Activated T-helper 17 cell treated with anti-CD3 and anti-CD28 coated beads, Interleukin-2, amount 50 U/mL, for 72 hours (primary cell): ENCODE measurements at places on chromosomes 6 and 20.

DNA sequence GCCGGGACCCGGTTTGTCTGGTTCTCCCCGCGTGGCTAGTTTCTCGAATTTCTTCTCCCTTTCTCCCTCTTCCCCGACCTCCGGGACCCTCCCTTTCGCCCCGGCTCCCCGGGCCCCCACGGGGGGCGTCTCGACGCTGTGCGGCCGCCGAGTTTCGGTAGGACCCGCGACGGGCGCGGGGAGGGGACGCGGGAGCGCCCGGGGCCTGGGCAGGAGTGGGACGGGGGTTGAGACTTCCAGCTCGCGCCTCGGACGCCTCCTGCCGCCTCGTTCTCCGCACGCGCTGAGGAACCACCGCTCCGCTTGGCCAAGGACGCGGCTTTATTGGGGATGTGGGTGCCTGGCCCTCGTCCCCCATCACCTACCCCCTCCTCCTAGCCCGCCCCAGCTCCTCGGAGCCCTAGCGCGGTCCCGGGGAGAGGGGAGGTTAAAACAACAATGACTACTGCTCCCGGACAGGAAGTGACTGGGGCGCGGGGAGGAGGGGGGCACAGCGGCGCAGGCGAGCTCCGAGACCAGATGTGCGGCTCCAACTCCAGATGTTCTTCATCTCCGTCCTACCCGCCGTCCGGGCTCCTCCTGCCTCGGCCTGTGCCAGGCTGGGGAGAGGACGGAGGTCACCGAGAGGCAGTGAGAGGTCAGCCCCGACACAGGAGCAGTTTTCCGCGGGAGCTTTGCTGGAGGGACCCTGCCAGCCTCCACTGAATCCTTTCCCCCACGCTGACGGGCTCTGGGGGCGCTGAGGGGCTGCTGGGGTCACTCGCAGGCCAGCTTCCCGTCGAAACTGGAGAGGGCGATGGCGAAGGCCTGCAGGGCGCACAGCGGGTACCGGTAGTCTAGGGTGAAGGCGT lies 917 bp upstream of the TEAD3 start:
- peak; percentile 59 for ATAC-seq

DNA sequence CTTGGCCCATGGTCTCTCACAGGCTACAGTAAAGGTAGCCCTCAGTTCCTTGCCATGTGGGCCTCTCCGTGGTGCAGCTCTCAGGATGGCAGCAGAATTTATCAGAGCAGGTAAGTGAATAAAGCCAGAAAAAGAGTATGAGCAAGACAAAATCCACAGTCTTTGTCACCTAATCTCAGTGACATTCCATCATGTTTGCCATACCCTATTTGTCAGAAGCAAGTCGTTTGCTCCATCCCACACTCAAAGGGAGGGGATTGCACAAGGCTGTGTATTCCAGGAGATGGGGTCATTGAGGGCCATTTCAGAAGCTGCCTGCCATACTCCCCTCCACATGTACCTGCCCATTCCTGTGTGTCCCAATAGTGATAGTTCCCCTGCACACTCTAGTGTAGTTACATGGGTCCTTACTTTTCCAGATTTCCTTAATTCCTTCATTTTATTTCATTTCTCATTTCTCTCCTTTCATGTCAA lies 24.2 kb downstream of the ISM1 start:
- no peak for ATAC-seq

GRCh38 chr6:6700407-6701270 lies 112.1 kb downstream of the LY86 start:
- ATAC-seq, result no peak

DNA sequence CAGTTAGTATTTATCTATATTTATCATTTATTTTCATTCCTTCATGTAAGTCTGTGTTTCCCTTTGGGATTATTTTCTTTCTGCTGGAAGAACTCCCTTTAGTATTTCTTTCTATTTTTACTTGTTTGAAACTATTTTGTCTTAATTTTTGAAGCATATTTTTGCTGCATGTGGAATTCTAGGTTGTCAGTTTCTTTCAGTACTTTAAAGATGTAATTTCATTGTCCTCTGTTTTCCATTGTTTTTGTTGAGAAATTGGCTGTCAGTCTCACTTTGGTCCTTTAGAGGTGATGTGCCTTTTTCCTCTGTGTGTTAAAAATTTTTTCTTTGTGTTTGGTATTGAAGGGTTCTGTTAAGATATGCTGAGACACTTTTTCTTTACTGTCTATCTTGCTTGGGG lies 17.1 kb downstream of the RNF182 start:
- ATAC-seq, result no peak

- peak; percentile 22 for ATAC-seq
These were observed 1.3 kb downstream of the KPNA5 start for GRCh38 chr6:116682334-116682712.

GRCh38 chr20:7291323-7291943 lies 523.9 kb downstream of the BMP2 start:
- ATAC-seq, result no peak

GRCh38 chr6:34985236-34985635 lies 96.2 kb downstream of the ANKS1A start:
- ATAC-seq, result peak; percentile 38

- ATAC-seq, result no peak
These were observed 43.2 kb upstream of the TBC1D7 start for GRCh38 chr6:13371421-13372072.
